ENCODE measurements at places on chromosomes 6 and 20. TPM values are rescaled to one million over a fixed set of nuclear protein-coding genes. Genes with fewer than 3 reads are reported as not detected.

SUPT3H gene
- total RNA-seq: 4.2 TPM

TINAG gene
- not detected for total RNA-seq

BMP7 gene
- total RNA-seq: 0.52 TPM

DNA sequence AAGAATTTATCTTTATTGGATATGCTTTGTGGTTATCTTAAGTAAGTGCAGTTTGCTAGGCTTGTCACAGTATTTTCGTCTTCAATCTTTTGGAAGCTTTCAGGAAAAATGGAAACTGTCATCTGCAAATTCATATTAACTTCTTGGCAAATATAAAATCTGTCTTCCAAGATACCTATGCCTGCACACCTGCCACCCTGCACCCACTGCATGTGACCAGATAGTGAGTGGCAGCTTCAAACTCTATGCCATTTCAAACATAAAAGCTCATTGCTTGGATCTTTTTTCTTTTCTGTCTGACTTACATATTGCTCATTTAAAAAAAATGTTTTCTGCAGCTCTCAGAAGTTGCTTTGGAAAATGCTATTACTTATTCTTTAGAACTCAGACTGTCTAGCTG lies 14.1 kb downstream of the OPRM1 start:
- no peaks in the 10 kb centered on the region for H3K4me1 ChIP-seq
- no peaks in the 10 kb centered on the region for H3K36me3 ChIP-seq
- no peak overlapping the region for H3K4me3 ChIP-seq
- no peaks in the 10 kb centered on the region for H3K27me3 ChIP-seq
- DNase-seq: no peak

- H3K4me3 ChIP-seq: no peak overlapping the region
- no peak for DNase-seq
Observed at GRCh38 chr6:10146715-10147451, 268.0 kb downstream of the TFAP2A start.

WFDC2 gene
- total RNA-seq: not detected

DNA sequence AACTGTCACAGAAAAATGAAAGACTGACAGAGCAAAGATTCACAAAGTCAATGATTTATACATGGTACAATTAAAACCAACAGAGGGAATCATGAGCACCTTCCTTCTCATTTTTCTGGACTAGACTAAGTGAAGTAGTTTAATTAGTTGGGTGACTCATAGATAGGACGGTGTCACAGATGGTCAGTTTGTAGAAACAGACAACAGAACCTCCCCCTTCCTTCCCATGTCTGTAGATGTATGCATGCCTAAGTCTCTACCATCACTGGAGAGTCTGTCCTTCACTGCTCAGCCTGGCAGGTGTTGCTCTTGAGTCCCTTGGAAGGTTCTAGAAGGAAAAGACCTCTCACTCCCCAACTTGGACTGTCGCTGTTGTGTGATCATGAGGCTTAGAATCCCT lies 75.4 kb upstream of the EEF1E1 start:
- DNase-seq: no peak
- H3K4me1 ChIP-seq: no peaks in the 10 kb centered on the region
- no peaks in the 10 kb centered on the region for H3K27me3 ChIP-seq

- peaks cover 6% of the 10 kb centered on the region for H3K4me1 ChIP-seq
- no peak overlapping the region for H3K4me3 ChIP-seq
- no peaks in the 10 kb centered on the region for H3K36me3 ChIP-seq
- H3K27ac ChIP-seq: no peak overlapping the region
Observed at GRCh38 chr6:85464260-85464644, 14.4 kb downstream of the NT5E start.

- no peaks in the 10 kb centered on the region for H3K4me1 ChIP-seq
- H3K27ac ChIP-seq: no peak overlapping the region
- H3K36me3 ChIP-seq: no peaks in the 10 kb centered on the region
- H3K27me3 ChIP-seq: no peaks in the 10 kb centered on the region
- DNase-seq: no peak
Observed at GRCh38 chr6:84871925-84872324, 107.5 kb upstream of the TBX18 start.

DNA sequence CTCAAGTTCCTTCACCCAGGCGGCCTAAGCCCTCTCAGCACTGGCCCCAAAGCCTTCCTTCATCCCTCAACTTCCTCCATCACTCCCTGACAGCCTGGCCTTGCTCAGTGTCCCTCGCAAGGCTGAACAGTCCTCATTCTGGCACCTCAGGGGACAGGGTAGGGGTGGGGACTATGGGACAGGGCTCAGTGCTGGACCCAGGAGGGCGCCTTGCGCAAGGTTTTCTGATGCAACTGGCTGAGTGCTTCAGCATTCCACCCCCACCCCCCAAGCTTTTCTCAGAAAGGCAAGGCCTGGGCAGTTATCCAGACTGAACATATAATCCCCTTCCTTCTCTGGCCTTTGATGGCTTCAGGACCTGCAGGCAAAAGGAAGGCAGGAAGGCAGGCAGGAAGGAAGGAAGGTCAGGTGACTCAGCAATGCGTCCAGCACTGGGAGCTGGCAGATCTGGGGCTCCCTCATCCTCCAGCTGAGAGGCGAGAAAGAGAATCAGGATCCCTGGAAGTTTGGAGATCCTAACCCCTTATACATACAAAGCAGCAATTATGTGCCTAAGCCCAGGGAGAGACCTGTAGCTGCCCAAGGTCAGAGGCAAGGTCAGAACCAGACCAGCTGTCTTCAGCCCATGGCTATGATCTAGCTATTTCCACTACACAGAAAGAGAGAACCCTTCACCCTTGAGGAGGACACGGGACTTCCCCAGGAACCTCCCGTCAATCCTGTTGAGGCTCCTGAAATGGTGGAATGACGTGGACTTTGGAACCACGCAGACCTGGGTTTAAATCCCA lies 8.6 kb upstream of the TRIB3 start:
- H3K4me3 ChIP-seq: no peak overlapping the region
- no peaks in the 10 kb centered on the region for H3K27me3 ChIP-seq
- peaks cover 17% of the 10 kb centered on the region for H3K4me1 ChIP-seq
- no peaks in the 10 kb centered on the region for H3K36me3 ChIP-seq
- peak overlapping the region; percentile 66 for H3K27ac ChIP-seq

GRCh38 chr20:32332614-32333013 lies 25.5 kb upstream of the ASXL1 start:
- no peak overlapping the region for H3K4me3 ChIP-seq
- DNase-seq: no peak
- peaks cover 13% of the 10 kb centered on the region for H3K4me1 ChIP-seq
- H3K27me3 ChIP-seq: no peaks in the 10 kb centered on the region

DNA sequence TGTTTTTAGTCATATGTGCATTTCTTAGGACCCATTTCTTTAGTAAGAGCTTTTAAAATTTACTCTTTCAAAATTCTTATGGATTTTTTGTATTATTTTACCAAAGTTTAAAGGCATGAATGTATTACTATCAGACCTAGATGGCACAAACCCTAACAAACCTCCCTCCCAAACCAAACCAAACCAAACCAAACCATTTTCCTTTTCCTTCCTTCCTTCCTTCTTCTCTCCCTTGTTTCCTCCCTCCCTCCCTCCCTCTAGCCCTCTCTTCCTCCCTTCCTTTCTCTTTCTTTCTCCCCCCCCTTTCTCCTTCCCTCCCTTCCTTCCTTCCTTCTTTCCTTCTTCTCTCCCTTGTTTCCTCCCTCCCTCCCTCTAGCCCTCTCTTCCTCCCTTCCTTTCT lies 1001.8 kb upstream of the CITED2 start:
- H3K27ac ChIP-seq: no peak overlapping the region
- H3K36me3 ChIP-seq: no peaks in the 10 kb centered on the region
- no peak for DNase-seq
- H3K4me3 ChIP-seq: no peak overlapping the region
- peaks cover 3% of the 10 kb centered on the region for H3K4me1 ChIP-seq

GRCh38 chr6:10610289-10610688 lies 84.1 kb downstream of the C6orf52 start:
- no peaks in the 10 kb centered on the region for H3K36me3 ChIP-seq
- DNase-seq: no peak
- no peak overlapping the region for H3K4me3 ChIP-seq
- H3K4me1 ChIP-seq: no peaks in the 10 kb centered on the region
- no peaks in the 10 kb centered on the region for H3K27me3 ChIP-seq

DNA sequence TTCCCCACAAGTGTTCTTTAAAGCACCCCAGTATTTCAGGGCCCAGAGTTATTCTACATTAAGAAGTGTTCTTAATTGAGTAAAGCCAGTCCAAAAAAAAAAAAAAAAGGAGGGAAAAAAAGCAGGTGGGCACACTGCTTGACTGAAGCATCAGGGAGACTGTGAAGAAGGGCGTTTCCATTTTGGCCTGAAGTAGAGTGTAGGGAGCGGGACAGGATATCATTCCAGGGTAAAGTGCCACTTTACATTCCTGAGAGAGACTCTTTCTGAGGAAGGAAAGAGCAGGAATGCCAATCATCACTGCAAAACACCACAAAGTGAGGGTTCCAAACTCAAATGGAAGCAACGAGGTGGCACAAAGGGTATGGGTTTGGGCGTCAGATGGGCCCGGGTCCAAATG lies 54.1 kb upstream of the BEND6 start:
- H3K27ac ChIP-seq: no peak overlapping the region
- no peak for DNase-seq
- H3K36me3 ChIP-seq: no peaks in the 10 kb centered on the region

GRCh38 chr6:128757961-128758360 lies 125.0 kb upstream of the LAMA2 start:
- DNase-seq: no peak
- H3K36me3 ChIP-seq: no peaks in the 10 kb centered on the region

CD93 gene
- total RNA-seq: 22.2 TPM

DNA sequence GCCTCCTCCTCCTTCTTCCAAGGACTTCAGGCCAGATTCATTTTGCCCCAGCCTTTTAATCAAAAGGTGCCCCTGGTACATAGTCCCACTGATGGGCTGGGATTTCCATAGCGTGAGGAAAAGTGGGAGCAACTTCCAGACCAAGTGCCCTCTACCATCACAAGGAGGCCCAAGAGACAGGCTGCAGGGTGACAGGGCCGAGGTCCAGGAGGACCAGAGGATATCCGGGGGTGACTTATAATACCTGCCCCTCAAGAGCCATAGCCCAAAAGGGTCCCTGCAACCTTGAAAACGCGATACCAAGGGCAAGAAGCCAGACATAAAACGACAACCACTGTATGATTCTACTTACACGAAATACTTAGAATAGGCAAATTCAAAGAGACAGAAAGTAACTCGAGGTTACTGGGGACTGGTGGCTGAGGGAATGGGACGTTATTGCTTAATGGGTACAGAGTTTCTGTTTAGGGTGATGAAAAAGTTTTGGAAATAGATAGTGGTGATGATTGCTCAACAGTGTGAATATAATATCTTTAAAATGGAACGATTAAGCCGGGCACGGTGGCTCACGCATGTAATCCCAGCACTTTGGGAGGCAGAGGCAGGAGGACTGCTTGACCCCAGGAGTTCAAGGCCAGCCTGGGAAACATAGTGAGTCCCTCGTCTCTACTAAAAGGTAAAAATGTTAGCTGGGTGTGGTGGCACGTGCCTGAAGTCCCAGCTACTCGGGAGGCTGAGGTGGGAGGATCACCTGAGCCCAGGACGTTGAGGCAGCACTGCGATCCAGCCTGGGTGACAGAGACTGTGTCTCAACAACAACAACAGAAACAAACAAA lies 71.9 kb downstream of the NOL4L start:
- no peaks in the 10 kb centered on the region for H3K27me3 ChIP-seq
- H3K36me3 ChIP-seq: no peaks in the 10 kb centered on the region
- no peak overlapping the region for H3K27ac ChIP-seq
- no peaks in the 10 kb centered on the region for H3K4me1 ChIP-seq
- no peak overlapping the region for H3K4me3 ChIP-seq

DNA sequence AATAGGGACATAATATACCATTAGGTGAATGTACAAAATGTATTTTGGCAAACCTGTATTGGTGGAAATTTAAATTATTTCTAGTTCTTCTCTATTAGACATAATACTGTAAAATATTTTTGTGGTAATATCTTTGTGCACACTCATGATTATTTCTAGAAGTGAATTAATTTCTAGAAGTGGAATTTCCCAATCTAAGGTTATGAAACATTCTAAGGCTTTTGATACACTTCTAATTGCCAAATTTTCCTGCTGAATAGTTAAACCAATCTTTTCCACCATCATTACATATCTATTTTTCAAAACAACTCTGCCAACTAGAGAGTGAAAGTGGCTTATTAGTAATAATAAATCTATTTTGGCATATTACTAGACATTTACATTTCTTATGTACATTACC lies 1.8 kb upstream of the CCND3 start:
- no peak overlapping the region for H3K27ac ChIP-seq
- H3K27me3 ChIP-seq: no peaks in the 10 kb centered on the region

DNA sequence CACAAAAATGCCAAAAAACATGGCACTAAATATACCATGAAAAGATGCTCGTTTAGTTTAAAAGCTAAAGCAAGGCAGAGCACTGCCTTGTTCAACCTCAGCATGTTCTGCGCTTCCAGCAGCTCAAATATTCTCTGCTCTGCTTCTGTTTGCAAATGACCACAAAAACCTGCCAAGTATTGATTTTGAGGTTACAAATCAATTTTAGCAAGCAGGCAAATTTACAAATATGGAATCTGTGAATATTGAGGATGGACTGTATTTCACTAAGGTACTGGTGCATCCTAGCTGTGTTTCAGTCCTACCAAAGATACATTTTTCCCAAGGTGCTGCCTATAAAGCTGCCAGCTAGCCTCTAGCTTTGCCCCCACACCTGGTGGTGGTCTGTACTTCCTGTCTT lies 449.9 kb downstream of the PREX1 start:
- H3K27ac ChIP-seq: no peak overlapping the region
- no peak overlapping the region for H3K4me3 ChIP-seq
- H3K36me3 ChIP-seq: no peaks in the 10 kb centered on the region
- peaks cover 12% of the 10 kb centered on the region for H3K27me3 ChIP-seq
- no peaks in the 10 kb centered on the region for H3K4me1 ChIP-seq

DNA sequence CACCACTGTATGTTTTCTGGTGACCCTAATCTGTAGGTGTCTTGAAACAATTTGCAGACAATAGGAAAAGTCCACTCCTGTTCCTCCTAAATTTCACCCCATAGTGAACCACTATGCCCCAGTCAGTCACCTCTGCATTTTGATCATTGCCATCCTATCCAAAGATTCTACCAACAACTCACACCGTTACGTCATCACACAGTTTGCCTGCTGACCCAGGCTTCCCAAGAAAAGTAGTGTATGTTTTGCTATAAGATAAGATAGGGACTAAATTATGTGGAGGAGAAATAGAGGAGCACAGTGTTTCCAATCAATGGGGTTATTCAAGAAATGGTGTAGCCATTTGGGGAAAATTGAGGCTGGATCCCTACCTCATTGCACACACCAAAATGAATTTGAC lies 58.8 kb downstream of the GNAS start:
- no peaks in the 10 kb centered on the region for H3K27me3 ChIP-seq
- H3K36me3 ChIP-seq: no peaks in the 10 kb centered on the region
- peaks cover 29% of the 10 kb centered on the region for H3K4me1 ChIP-seq
- no peak overlapping the region for H3K27ac ChIP-seq

DNA sequence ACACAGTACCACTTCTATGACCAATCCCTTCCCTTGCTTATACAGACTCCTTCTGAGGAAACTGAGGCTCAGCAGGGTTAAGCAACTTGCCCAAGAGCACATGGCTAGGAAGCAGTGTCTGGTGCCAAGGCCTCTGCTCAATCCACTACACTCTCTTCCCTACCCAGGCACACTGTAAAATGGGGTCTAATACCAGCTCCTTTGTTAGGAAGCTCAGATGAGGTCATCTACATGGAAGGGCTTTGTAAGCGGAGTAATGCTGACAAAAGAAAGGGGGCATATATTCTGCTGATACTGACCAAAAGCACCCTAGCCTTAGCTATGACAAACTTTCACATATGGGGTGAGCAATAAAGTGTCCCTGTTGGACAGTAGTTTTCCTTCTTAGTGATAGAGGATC lies 9.1 kb downstream of the TRIM26 start:
- H3K27me3 ChIP-seq: no peaks in the 10 kb centered on the region
- H3K27ac ChIP-seq: no peak overlapping the region
- no peaks in the 10 kb centered on the region for H3K36me3 ChIP-seq
- H3K4me1 ChIP-seq: peaks cover 28% of the 10 kb centered on the region
- no peak for DNase-seq
- H3K4me3 ChIP-seq: no peak overlapping the region

Data from gastrocnemius medialis (tissue), 4 donors.